ENCODE measurements at places on chromosomes 12 and 14.

GRCh38 chr12:32467959-32468863 lies 68.9 kb downstream of the FGD4 start:
- DNase-seq = no peak

DNA sequence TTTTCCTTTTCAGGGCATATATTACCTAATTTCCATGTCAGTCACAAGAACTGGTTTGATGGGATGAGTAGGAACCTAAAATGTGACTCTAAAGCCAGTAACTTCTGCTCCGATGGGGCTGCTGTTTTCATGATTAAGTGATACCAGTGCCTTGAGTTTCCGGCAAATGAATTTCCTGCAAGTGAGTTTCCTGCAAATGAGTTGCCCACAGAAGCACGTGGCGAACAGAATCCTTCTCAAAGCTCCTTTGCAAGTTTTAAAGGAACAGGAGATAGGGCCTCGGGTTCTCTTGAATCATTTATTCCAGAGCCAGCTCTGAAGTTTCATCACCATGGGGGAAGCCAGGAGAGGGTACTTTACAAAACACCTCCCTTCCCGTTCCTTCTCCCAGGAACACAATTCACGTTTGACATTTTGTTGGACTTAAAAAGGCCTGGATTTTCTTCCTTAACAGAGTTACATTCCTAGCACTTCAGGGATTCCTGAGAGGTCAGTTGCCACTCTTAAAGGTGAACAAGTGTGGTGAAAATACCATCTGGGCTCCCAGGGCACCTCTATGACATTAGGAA lies 2.2 kb upstream of the PPTC7 start:
- DNase-seq = no peak

DNA sequence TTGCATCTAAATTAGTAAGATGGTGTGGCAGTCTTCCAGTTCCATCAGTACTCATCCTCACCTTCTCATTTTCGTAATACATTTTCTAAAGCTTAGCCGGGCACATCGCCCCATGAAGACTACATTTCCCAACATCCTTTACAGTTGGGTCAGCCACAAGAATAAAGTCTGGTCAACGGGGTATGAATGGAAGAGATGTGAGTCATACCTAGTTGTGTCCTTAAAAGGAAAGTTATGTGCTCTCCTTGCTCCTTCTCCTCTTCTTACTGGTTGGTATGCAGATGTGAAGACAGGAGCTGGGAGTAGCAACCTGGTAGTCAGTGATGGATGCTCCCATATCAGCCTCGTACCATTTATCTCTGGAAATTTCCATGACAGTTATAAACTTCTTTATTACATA lies 35.9 kb upstream of the EGLN3 start:
- DNase-seq = no peak

DNA sequence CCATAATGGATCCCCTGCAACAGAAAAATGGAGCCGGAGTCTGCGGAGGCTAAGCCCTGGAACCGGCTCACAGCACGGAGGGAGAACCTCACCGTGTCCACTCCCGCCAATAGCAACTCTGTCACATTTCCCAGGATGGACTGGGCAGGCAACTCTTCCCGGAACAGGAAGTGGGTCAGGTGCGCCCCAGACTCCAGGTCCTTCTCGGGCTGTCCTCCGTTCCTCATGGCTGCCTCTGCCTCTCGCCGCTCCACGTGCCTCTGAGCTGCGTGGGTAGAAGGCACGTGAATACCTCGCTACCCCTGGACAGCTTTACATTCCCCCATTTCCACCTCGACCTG lies 2.2 kb downstream of the CYP27B1 start:
- DNase-seq = no peak

DNA sequence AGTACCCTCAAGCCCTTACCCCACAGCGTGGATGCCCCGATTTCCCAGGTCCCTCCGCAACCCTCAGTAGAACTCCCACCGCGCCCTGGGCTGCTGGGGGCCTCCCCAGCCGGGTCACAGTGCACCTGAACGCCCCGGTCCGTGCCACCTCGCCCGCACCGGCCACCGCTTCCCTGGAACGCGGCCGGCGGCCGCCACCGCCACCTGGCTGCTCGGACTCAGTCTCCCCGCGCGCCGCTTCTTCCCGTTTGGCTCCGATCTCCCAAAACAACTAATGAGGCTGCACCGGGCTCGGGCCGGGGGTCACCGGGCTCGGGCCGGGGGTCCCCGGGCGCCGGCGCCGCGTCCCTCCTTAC lies 1.0 kb downstream of the ITPK1 start:
- no peak for DNase-seq

DNA sequence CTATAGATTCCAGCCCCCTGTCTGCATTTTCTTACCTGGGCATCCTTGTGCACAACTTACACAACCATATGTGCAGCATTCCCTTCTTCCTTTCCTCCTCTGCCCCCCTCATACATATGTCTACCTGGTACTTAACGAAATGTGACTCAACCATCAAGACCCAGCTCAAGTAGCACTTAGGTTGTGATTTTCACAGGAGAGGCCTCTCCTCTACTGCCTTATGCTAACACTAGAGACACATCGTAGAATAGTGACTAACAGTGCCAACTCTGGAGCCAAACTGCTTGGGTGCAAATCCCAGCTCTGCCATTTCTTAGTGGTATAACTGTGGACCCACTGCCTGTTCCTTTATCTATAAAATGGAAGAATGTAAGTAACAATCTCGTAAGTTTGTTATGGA lies 24.1 kb upstream of the PLEKHA5 start:
- DNase-seq = no peak

GRCh38 chr14:64733321-64733720 lies 29.1 kb downstream of the PLEKHG3 start:
- no peak for DNase-seq
